ENCODE measurements at places on chromosomes 12 and 14. TPM values are rescaled to one million over a fixed set of nuclear protein-coding genes. Genes with fewer than 3 reads are reported as not detected.

GRCh38 chr14:56491299-56492285 is 88.0 kb upstream of the TMEM260 start:
- H3K27ac ChIP-seq = no peak overlapping the region
- H3K4me1 ChIP-seq = peaks cover 2% of the 10 kb centered on the region
- peak; percentile 81 for DNase-seq
- H3K4me3 ChIP-seq = no peak overlapping the region
- no peaks in the 10 kb centered on the region for H3K36me3 ChIP-seq

GRCh38 chr12:108455706-108456105 is 59.4 kb upstream of the FICD start:
- no peak overlapping the region for H3K27ac ChIP-seq
- no peaks in the 10 kb centered on the region for H3K27me3 ChIP-seq
- H3K4me1 ChIP-seq = no peaks in the 10 kb centered on the region

GRCh38 chr12:51391283-51392123 is at the start of gene GALNT6:
Gene GALNT6, minus strand, starts transcription at chr12:51391406. Its CDS starts 11,625 bp downstream, at chr12:51379781.
- H3K4me3 ChIP-seq = peak within 1 kb of the TSS; percentile 60
- H3K36me3 ChIP-seq = no peaks in the 10 kb centered on the region
- peak; percentile 66 for DNase-seq
- no peaks in the 10 kb centered on the region for H3K4me1 ChIP-seq
- no peak within 1 kb of the TSS for H3K27ac ChIP-seq

- no peaks in the 10 kb centered on the region for H3K27me3 ChIP-seq
- no peaks in the 10 kb centered on the region for H3K4me1 ChIP-seq
- no peak for DNase-seq
- no peak overlapping the region for H3K4me3 ChIP-seq
- H3K36me3 ChIP-seq = no peaks in the 10 kb centered on the region
These were observed 77.0 kb upstream of the FGD4 start for GRCh38 chr12:32322354-32322753.

DNA sequence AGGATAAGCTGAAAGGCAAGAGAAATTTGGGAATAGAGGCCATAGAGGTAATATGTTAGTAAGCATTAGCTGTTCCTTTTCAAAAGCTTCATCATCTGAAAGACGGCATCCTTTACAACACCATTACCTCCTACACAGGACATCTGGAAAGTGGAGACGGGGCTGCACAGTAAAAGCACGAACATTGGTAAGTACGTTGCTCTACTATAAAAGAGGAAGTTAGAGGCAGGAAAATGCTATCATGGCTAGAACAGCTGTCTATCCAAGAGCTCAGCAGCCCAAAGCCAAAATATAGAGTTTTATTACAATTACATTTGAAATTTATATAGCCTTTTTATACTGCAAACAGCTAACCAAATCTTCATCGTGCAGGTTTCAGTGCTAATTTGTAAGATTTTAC is 172.3 kb upstream of the GRIP1 start:
- H3K4me3 ChIP-seq = no peak overlapping the region
- H3K27ac ChIP-seq = no peak overlapping the region
- no peak for DNase-seq
- no peaks in the 10 kb centered on the region for H3K27me3 ChIP-seq
- no peaks in the 10 kb centered on the region for H3K36me3 ChIP-seq
- peaks cover 6% of the 10 kb centered on the region for H3K4me1 ChIP-seq

DNA sequence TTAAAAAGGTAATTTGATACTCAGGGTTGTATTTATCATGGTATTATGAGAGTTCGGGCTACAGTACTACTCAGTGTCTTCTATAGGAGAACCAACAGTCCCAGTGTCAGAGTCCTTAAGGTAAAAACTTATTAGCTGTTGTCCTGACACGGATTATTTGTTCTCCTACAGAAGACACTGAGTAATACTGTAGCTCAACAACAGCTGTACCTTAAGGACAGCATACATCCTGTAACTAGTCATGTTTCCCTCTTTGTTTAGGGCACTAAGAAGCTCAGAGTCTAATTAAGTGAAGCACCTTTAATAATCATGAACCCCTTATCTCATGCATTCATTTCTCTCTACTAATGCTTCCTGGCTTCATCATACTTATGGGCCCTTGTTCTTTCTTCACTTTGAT is 33.9 kb downstream of the ARF6 start:
- no peak for DNase-seq
- no peaks in the 10 kb centered on the region for H3K36me3 ChIP-seq
- H3K4me1 ChIP-seq = no peaks in the 10 kb centered on the region
- no peaks in the 10 kb centered on the region for H3K27me3 ChIP-seq
- H3K27ac ChIP-seq = no peak overlapping the region
- no peak overlapping the region for H3K4me3 ChIP-seq

GRCh38 chr12:128091951-128092382 is 175.0 kb upstream of the TMEM132C start:
- no peaks in the 10 kb centered on the region for H3K27me3 ChIP-seq
- no peak overlapping the region for H3K27ac ChIP-seq
- no peak for DNase-seq
- H3K4me3 ChIP-seq = no peak overlapping the region
- no peaks in the 10 kb centered on the region for H3K36me3 ChIP-seq
- no peaks in the 10 kb centered on the region for H3K4me1 ChIP-seq

DNA sequence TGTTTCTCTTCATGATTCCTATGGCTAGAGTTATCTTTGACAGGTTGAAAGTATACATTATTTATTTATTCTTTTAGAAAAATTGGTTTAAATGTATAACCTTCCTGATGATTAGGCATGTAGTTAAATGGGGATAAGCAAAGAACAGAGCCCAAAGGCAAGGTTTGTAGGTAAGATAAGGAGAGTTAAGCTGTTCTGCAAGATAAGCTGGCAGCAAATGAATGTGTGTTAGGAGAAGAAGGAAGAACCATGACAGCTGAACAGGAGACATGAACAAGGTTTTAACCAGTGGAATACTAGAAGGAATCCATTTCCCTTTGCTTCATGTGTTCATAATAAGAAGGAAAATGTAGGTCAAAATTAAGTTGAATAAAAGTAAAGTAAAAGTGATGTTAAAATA is 1330.1 kb upstream of the USP15 start:
- no peaks in the 10 kb centered on the region for H3K4me1 ChIP-seq
- no peaks in the 10 kb centered on the region for H3K27me3 ChIP-seq
- no peak overlapping the region for H3K27ac ChIP-seq
- no peaks in the 10 kb centered on the region for H3K36me3 ChIP-seq
- DNase-seq = no peak
- no peak overlapping the region for H3K4me3 ChIP-seq

DNA sequence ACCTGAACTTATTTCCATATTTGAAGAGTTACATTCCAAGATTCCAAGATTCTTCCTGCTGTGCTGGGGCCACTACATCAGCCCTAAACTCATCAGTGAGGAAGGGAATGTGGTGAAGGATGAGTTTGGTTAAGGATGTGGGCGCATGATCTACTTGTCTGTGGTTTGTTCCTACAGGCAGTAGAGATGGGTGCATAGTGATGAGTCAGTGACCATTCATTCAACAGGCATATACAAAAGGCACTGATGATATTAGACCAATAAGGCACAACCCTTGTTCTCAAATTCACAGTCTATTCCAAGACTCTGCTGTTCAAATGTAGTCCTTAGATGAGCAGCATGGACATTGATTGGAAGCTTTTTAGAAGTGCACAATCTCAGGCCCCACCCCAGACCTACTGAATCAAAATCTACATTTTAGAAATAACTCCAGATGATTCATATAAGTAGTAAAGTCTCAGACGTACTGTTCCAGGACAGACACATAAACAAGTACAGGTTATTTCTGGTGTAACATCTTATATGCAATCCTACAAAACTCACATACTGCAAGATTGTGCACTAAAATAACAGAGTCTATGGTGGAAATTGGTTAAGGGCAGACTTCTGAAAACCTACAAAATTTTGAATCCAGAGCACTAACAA is 47.7 kb upstream of the MAP3K9 start:
- H3K36me3 ChIP-seq = no peaks in the 10 kb centered on the region
- no peak overlapping the region for H3K27ac ChIP-seq
- no peaks in the 10 kb centered on the region for H3K4me1 ChIP-seq
- no peak for DNase-seq
- no peak overlapping the region for H3K4me3 ChIP-seq

DNA sequence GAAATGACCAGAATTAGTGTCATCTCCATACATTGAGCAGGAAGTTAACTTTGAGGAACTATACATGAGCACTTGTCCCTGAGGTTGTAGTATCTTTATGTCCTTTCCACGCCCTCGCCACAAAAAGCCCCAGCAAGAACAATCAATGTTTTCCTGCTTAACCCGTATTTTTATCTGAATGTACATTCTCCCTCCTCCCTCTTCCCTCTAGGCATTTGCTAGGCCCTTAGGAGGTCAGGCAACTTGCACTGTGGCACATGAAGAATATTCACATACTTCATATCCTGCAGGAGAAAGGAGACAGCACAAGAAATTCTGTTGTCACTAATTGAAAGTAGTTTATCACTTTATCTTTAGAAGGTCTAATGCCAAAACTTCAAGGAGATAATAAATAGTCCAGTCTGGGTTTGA is 18.1 kb upstream of the DUSP6 start:
- DNase-seq = no peak
- no peaks in the 10 kb centered on the region for H3K36me3 ChIP-seq
- H3K4me3 ChIP-seq = no peak overlapping the region
- no peak overlapping the region for H3K27ac ChIP-seq

Gene KLHL33
- 0.72 TPM for total RNA-seq

Gene KRT77
- total RNA-seq = not detected

Gene TEDC1
- 13.2 TPM for total RNA-seq

Gene GLT8D2
- total RNA-seq = 7.7 TPM

Gene RAB35
- 56.1 TPM for total RNA-seq
